ENCODE measurements at places on chromosomes 13 and 19. TPM values are rescaled to one million over a fixed set of nuclear protein-coding genes. Genes with fewer than 3 reads are reported as not detected.

PSG11 gene
- total RNA-seq = not detected

KLK12 gene
- total RNA-seq = not detected

CYTH2 gene
- total RNA-seq = 68.7 TPM

PSG2 gene
- total RNA-seq = not detected

ACTL9 gene
- total RNA-seq = not detected

NRTN gene
- total RNA-seq = 0.77 TPM

MISP gene
- total RNA-seq = 2.2 TPM

CTU1 gene
- total RNA-seq = 5.2 TPM

PCDH20 gene
- total RNA-seq = 0.19 TPM

Measured in chondrocyte (in vitro differentiated cells).